ENCODE measurements at places on chromosomes 7 and 10. TPM values are rescaled to one million over a fixed set of nuclear protein-coding genes. Genes with fewer than 3 reads are reported as not detected.

Gene ASCC1
- 51.3 TPM for polyA plus RNA-seq

Gene LBX1
- polyA plus RNA-seq = 27.5 TPM

Gene OPALIN
- 0.79 TPM for polyA plus RNA-seq

Gene TAS2R5
- 2.4 TPM for polyA plus RNA-seq

Gene PON1
- polyA plus RNA-seq = 1.2 TPM

Gene SPACDR
- 6.5 TPM for polyA plus RNA-seq

Gene GLRX3
- 101 TPM for polyA plus RNA-seq

Gene TSPAN14
- 72.5 TPM for polyA plus RNA-seq

Gene ATOH7
- 0.92 TPM for polyA plus RNA-seq

Gene ARHGEF5
- polyA plus RNA-seq = 1.1 TPM

Gene LIPN
- not detected for polyA plus RNA-seq

Gene FAM241B
- polyA plus RNA-seq = 45.0 TPM

Gene RAB19
- 0.17 TPM for polyA plus RNA-seq

Gene TMEM140
- polyA plus RNA-seq = 11.2 TPM

Gene CAMK1D
- polyA plus RNA-seq = 38.1 TPM

Gene KIAA1549
- polyA plus RNA-seq = 27.8 TPM

Gene MSS51
- 6.4 TPM for polyA plus RNA-seq

Gene DPP6
- polyA plus RNA-seq = 96.3 TPM

Gene HOXA3
- 36.9 TPM for polyA plus RNA-seq

Gene LEP
- 0.15 TPM for polyA plus RNA-seq

Gene ITIH2
- polyA plus RNA-seq = 23.4 TPM

Gene RNF133
- not detected for polyA plus RNA-seq

Gene TACR2
- 1.8 TPM for polyA plus RNA-seq

Gene FAM237B
- polyA plus RNA-seq = 0.22 TPM

Gene HMX2
- 0.68 TPM for polyA plus RNA-seq

Gene EN2
- polyA plus RNA-seq = 0.22 TPM

Gene C10orf53
- polyA plus RNA-seq = not detected

Gene SAMD9
- polyA plus RNA-seq = 2.0 TPM

Gene PNLIP
- polyA plus RNA-seq = 0.42 TPM

Gene GRM3
- polyA plus RNA-seq = 27.2 TPM

Gene MYL10
- polyA plus RNA-seq = not detected

Gene FAM25G
- not detected for polyA plus RNA-seq

Gene STEAP1B
- 1.2 TPM for polyA plus RNA-seq

Gene TAS2R3
- 0.33 TPM for polyA plus RNA-seq

Gene DLD
- 84.9 TPM for polyA plus RNA-seq

Gene RELN
- 63.2 TPM for polyA plus RNA-seq

Gene SDHAF3
- 28.1 TPM for polyA plus RNA-seq

Gene ACSM6
- polyA plus RNA-seq = 0.15 TPM

Gene TMEM72
- 0.33 TPM for polyA plus RNA-seq

Gene GHRHR
- 5.2 TPM for polyA plus RNA-seq

Gene SLC26A5
- 0.77 TPM for polyA plus RNA-seq

Gene SEMA3E
- 5.8 TPM for polyA plus RNA-seq

Gene ELN
- 192 TPM for polyA plus RNA-seq

Gene VWC2
- 9.6 TPM for polyA plus RNA-seq

Gene CLEC5A
- polyA plus RNA-seq = not detected

Gene GIMAP2
- 5.9 TPM for polyA plus RNA-seq

Gene LCOR
- 12.6 TPM for polyA plus RNA-seq

Gene MKI67
- polyA plus RNA-seq = 23.5 TPM

Gene CTTNBP2
- polyA plus RNA-seq = 33.7 TPM

Gene PLEKHS1
- polyA plus RNA-seq = 0.08 TPM

Gene BMPER
- 31.9 TPM for polyA plus RNA-seq

Gene TRIM50
- polyA plus RNA-seq = 0.92 TPM

Gene EPHB4
- polyA plus RNA-seq = 25.0 TPM

Gene FZD1
- 11.4 TPM for polyA plus RNA-seq

Gene IFIT5
- 30.9 TPM for polyA plus RNA-seq

Gene C10orf143
- polyA plus RNA-seq = 4.5 TPM

Gene EPDR1
- 36.6 TPM for polyA plus RNA-seq

Data from spinal cord (tissue), 10 donors.